ENCODE measurements at places on chromosomes 16 and 17. TPM values are rescaled to one million over a fixed set of nuclear protein-coding genes. Genes with fewer than 3 reads are reported as not detected.
A peak's percentile ranks its signal among the peaks of the same experiment; 100 is the strongest.

C16orf74 gene
- 0.82 TPM for total RNA-seq

DNA sequence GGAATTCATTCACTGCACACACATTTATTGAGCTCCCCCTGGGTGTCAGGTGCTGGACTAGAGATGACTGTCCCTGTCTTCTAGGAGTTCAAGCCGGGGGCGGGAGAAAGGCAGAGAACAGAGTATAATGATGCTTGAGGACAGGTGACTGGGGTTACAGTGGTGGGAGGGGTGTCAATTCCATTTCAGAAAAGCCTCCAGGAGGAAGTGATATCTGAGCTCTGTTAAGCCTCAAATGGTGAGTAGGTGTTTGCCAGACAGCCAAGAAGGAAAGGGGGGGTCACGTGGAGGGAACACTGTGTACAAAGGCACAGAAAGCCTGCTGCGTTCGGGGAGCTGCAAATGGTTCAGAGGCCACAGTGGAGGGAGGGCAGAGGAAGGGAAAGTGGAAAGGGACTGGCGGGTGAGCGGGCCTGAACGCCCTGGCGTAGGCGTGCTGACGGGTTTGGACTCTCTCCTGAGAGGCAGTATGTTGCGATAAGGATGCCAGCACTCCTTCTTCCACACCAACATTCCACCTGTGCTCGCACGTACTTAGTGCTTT lies 9.7 kb upstream of the NXPH3 start:
- no peak for DNase-seq

DNA sequence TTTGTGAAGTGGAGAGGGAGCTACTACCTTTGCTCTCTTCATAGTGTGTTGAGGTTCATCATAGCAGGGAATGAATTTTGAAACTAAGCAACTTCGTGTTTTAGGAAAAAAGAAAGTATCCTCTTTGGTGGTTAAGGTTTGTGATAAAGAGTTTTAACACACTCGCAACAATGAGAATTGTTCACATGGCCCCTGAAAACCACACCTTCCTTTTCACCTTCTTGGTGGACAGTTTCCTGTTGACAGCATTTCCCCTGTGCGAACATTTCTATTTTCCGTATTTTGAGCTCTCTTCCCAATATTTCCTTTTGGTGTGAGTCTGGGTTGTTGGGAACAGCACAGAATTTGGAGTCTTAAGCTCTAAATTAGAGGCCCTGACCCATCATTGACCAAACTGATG lies 3.8 kb downstream of the OR4D2 start:
- DNase-seq, result no peak

GRCh38 chr17:40937384-40937819 lies at the start of gene KRT23:
TSS of gene KRT23 (minus strand) at chr17:40937646. CDS start at chr17:40936603, 1,043 bp downstream.
- DNase-seq, result no peak

DNA sequence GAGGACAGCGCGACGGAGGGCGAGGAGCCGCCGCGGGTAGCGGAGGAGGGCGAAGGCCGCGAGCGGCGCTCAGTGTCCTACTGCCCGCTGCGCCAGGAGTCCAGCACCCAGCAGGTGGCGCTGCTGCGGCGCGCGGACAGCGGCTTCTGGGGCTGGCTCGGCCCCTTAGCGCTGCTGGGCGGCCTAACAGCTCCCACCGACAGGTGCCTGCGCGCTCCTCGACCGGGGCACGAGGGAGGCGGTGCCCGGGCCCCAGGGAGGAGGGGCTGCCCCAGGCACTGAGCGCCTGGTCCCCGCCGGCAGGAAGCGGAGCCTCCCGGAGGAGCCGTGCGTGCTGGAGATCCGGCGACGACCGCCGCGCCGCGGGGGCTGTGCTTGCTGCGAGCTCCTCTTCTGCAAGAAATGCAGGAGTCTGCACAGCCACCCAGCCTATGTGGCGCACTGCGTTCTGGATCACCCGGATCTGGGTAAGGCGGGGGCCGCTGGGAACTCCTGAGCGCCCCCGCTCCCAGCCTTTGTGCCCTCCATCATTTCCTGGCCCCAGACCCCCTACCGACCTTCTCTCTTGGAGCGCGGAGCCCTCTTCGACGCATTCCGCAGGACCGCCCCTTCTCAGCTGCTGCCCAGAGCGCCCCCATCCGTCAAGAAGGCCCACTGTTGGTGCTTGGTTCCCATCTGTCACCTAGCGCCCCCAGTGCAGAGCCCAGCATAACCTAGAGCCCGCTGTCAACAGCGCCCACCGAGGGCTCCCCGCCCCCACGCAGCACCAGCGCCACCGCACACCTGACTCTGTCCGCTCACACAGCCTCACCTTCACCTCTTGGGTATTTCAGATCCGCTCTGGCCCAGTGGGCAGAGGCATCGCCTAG lies 3.7 kb downstream of the C17orf50 start:
- DNase-seq, result peak; percentile 90

SEC14L1 gene
- total RNA-seq, result 56.3 TPM

GRCh38 chr17:53012364-53012763 lies 810.4 kb upstream of the KIF2B start:
- no peak for DNase-seq

APOBR gene
- under 0.01 TPM for total RNA-seq

CHP2 gene
- total RNA-seq, result 1.2 TPM

DNA sequence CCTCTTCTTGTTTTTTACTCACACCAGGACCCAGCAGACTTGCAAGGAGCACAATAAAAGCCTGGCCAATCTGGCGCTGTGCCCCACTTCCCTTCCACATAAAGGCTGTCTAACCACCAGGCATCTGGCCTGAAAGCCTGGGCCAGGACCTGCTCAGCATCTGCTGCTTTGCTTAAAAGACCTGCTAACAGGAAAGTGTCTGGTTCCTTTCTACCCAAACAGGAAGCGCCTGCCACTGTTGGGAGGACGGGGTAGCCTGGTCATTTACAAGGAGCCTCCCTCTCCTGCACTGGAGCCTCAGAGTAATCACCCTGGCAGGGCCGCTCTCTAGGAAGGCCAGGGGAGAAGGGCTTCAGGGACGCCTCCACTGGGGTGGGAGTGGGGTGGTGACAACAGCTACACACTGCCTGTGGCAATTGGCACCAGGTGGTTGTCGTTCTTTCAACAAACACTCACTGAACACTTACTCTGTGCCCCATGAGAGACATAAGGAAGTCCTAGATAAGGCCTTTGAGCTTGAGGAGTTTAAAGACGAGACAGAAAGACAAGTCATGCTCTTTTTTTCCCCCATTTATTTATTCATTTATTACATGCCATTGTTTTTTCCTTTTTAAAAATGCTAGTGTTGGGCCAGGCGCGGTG lies 6.3 kb upstream of the MMP28 start:
- no peak for DNase-seq

GRCh38 chr17:69473841-69474831 lies 59.6 kb downstream of the MAP2K6 start:
- DNase-seq, result no peak

- no peak for DNase-seq
Observed at GRCh38 chr16:83355570-83356218, 452.1 kb upstream of the HSBP1 start.

DNA sequence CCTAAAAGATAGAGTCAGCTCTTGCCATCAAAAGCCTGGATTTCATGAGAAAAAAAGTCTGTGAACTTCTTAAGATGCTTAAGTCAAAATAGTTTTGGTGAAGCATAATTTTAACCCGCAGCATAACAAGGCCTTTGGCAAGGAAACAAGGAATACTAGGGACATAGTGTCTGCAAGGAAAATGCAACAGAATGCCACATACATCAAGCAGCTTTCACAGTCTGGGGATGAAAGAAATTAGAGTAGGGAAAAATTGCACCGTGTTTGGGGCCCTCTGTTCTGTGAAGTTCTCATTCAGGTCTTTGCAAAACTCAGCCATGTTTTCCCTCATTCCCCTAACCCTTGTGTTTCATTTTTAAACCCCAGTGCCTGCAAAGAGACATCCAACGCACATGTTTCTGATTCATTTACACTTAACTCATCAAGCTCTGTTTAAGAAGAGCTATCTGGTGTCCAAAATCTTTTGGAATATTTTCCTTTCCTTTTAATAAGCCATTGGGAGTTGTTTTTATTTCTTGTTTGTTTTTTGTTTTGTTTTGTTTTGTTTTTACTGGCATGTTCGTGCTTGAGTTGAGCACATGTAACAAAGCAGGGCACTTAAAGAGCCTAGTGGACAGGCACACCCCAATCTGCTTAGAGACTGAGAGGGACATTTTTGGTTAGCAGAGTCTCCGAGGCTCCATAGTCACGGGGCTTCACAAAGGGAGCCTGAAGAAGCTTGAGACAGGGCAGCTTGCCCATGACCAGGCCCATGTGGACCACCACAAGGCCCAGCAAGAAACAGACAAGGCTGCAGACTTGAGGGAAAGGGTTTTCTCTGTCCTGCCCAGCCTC lies 116.5 kb downstream of the ANKFN1 start:
- DNase-seq, result no peak

RBFOX1 gene
- 79.5 TPM for total RNA-seq

CALB2 gene
- 19.2 TPM for total RNA-seq

GAS7 gene
- total RNA-seq, result 67.7 TPM

DNA sequence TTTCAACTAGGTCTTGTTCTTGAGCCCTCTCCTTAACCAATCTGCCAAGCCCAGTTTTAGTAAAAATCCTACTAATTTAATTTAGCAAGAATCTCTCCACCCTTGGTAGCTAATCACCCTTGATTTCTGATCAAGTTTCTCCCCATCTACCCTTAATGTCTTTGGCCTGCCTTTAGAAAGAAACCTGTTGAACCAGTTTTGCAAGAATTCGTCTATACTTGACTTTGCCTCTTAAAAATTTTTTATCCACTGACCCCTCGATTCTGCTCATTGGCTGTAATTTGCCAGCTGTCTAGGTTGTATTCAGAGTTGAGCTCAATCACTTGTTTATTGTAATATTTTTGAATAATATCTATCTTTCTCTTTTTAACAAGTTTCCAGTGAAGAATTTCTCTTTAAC lies 1138.5 kb downstream of the CDH11 start:
- no peak for DNase-seq

GRCh38 chr16:57570301-57571070 lies 28.0 kb downstream of the ADGRG5 start:
- DNase-seq, result no peak

CAMTA2 gene
- total RNA-seq, result 3.3 TPM

- no peak for DNase-seq
Observed at GRCh38 chr16:119835-120491, 18.5 kb downstream of the NPRL3 start.

GRCh38 chr17:9842057-9842758 lies 16.5 kb downstream of the GLP2R start:
- DNase-seq, result peak; percentile 19

- DNase-seq, result no peak
Observed at GRCh38 chr16:2160915-2161551, 5.5 kb downstream of the TRAF7 start.
